ENCODE measurements at places on chromosomes 16 and 17.

DNA sequence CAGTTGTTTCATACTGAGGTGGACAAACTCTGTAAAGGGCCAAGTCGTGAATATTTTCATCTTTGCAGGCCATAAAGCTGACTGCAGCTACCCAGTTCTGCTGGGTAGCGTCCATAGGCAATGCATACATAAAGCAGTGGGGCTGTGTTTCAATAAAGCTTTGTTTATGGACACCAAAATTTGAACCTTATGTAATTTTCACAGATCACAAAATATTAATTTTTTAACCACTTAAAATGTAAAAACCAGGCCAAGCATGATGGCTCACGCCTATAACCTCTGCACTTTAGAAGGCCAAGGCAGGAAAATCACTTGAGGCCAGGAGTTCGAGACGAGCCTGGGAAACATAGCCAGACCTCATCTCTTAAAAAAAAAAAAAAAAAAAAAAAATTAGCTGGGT lies 148.0 kb downstream of the CCDC182 start:
- DNase-seq = no peak

GRCh38 chr16:83070416-83071209 lies 443.8 kb downstream of the CDH13 start:
- DNase-seq = peak; percentile 27

DNA sequence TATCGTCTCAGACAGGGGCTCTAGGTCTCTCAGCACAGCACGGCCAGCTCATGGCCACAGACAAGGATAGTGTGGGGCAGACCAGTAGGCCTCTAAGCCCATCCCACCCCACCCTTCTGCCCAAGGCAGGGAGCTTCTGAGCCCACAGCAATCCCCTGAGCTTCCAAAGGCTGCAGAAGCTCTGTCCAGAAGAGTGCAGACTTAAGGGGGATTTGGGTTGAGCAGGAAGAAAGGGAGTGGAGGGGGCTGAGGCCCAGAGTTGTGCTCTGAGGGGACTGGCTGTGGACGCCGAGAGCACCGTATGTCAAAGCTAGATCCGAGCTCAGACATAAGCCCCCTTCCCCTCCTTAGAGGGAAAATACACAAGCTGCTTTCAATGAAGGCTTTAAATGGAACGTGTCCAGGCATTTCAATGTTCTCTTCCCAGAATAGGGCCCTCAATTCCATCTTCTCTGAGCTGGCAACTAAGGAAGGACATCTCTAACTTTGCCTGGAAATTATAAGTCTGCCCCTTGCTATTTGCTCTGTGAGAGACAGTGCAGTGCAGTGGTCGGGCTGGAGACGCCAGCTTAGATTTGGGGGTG lies 116.4 kb upstream of the RPL38 start:
- DNase-seq = no peak

GRCh38 chr16:28561557-28562187 lies 8.0 kb downstream of the SGF29 start:
- no peak for DNase-seq

GRCh38 chr16:67674851-67675578 lies 8.4 kb downstream of the C16orf86 start:
- DNase-seq = no peak
